ENCODE measurements at places on chromosomes 16 and 17.

- DNase-seq = no peak
These were observed 29.4 kb downstream of the CACNA1H start for GRCh38 chr16:1182316-1182671.

GRCh38 chr17:64063766-64064224 is 43.4 kb upstream of the ICAM2 start:
- no peak for DNase-seq

- DNase-seq = no peak
These were observed 15.4 kb downstream of the SLC25A10 start for GRCh38 chr17:81727324-81728031.

DNA sequence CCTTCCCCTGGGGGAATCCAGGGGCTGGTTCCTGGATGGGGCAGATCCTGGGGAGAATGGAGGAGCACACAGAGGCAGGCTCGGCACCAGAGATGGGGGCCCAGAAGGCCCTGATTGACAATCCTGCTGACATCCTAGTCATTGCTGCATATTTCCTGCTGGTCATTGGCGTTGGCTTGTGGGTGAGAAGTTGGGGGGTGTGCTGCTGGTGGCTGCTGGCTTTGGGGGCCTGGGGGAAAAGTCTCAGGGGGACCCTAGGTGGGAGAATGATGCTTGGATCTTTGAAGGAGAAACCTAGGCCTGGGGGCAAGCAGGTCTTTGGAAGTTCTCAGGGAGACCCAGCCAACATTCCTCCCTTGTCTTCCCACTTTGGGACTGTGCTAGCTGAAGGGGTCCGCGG is at the start of gene SLC5A2:
SLC5A2 (plus strand) TSS at position 43 of the 400 bp plus-strand sequence; CDS start at position 57, 14 bp downstream.
- no peak for DNase-seq

GRCh38 chr17:39938140-39938869 is 10.8 kb downstream of the LRRC3C start:
- DNase-seq = no peak

DNA sequence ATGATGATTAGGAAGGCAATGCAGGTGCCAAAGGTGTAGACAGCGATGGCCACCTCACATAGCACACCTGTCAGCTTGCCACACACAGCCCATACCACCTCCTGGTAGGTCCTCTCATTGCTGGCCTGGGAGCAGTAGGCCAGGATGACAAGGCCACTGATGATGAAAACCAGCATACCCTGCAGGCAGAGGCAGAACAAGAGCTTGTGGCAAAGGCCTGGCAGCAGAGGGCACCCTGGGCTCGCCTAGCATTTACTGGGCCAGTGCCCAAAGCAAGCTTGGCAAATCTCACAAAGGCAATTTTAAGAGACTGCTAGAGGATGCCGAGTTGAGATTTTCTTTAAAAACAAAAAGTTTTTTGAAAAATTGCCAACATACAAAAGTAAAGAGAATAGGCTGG is 5.9 kb downstream of the SLC38A7 start:
- no peak for DNase-seq

DNA sequence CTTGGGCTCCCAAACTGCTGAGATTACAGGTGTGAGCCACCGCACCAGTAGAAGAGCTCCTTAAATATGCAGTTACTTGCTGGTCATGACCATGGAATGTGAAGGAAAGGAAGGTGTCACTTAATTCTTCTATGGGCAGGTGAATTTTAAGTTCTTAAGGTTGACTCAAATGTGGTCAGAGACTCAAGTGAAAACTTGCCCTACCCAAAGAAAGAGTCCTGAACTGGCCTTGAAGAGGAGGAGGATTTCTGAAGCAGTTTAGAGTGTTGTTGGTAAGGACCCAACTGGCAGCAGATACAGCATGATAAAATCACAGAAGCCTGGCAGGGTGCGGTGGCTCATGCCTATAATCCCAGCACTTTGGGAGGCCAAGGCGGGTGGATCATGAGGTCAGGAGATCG is 29.4 kb downstream of the CHD9 start:
- no peak for DNase-seq

- DNase-seq = no peak
These were observed 958 bp downstream of the CBX8 start for GRCh38 chr17:79795795-79796443.

DNA sequence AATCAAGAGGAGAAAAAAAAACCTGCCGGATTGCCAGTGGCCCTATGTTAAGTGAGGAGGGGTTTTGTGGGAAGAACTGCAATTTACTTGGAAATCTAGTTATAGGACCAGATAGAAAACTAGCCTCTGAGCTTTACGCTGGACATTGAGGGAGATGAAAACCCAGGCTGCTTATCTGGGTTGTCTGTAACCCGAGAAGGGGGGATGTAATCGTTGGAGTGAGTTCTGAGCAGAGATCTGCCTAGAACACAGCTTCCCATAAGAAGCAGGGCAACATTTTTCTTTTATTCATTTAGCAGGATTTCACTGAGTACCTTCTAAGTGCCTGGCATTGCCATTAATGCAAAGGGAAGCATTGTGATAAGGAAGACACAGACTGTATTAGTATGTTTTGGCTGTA is 70.6 kb downstream of the KATNIP start:
- DNase-seq = no peak

- no peak for DNase-seq
These were observed 10.7 kb upstream of the USP10 start for GRCh38 chr16:84689111-84689510.

DNA sequence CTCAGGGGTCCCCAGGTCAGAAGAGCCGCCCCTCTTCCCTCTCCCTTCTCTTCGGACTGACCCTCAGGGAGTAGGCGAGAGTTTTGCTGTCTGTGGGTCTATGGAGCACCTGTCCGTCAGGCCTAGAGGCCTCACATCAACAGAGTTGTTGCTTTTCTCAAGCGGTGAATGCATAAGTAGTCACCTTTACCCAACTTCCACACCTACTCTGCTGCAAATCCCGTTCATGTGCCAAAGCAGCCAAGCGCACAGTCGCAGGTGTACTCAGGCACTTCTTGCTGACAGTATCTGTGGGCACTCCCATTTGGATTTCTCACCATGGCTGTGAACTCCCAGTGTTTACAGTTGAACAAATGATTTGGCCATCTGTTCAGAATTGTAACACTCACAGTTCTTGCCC is 4.0 kb upstream of the FA2H start:
- no peak for DNase-seq

DNA sequence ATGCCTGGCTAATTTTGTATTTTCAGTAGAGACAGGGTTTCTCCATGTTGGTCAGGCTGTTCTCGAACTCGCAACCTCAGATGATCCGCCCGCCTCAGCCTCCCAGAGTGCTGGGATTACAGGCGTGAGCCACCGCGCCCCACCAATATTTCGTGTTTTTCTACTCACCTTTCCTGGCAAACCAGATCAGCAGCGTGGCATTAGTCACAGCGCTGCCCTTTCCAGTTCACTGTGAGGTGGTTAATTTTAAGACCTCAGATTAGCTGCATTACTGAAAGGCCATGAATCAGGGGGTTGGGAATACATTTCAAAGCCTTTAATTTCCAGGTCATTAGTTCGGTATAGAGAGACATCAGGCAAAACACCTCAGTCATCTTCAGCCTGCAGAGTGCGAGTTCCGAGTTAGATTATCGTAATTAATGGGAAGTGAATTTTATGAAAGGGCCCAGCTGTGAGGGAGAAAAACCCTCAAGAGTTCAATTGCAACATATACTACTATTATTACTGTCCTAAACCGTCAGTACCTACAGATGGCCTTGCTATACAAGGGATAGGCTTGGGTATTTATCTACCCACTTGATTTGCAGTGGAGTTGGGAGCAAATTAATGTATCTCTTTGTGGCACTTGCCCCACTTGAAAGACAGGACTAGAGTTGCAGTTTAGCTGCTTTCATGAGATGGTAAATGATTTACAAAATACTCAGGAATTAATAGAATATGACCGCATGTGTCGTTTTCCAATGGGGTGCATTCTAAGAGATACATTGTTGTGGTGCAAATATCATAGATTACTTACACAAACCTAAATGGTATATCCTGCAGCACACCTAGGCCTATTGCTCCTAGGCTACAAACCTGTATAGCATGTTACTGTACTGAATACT is 2.1 kb upstream of the USP32 start:
- DNase-seq = no peak

DNA sequence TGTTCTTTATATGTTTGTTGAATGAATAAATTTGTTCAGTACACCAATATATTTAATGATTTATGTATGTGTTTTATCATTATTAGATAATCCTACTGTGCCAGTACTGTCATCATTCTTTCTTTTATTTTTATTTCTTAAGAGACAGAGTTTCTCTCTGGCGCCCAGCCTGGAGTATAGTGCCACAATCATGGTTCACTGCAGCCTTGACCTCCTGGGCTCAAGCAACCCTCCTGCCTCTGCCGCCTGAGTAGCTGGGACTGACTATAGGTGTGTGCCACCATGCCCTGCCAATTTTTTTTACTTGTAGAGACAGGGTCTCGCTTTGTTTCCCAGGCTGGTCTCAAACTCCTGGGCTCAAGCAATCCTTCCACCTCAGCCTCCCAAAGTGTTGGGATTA is 41.8 kb downstream of the PAFAH1B1 start:
- DNase-seq = no peak

DNA sequence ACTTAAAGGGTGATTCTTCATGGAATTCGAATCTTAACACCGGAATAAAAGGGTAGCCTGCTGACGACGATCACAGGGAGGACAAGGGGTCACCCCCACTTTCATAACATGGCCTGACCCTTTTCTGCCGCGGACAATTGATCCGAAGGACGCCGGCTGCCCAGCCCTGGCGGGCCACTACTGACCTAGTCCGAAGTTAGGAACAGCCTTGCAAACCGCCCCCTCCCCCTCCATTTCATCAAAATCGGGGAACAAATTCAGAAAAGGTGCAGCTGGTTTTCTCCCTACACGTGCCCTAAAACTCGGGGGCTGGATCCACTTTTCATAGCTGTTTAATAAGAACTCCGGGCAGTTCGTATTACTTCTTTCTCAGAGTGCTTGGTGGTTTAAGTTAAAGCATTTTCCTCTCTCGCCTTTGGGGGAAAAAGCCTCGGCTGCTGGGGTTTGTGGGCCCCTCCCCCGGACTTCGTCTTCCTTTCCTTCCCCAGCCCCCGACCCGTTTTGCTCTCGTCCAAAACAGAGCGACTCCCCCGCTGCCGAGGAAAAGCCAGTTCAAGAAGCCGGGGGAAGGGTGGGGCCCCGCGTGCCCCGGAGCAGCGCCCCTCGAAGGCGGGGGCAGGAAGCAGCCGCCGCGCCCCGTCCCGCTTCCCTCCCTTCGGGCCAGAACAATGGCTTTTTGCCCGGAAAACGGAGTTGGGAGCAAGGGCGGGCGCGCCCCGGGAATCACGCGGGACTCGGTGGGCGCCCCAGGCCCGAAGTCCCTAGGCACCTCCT is 641 bp upstream of the CBX2 start:
- DNase-seq = no peak

DNA sequence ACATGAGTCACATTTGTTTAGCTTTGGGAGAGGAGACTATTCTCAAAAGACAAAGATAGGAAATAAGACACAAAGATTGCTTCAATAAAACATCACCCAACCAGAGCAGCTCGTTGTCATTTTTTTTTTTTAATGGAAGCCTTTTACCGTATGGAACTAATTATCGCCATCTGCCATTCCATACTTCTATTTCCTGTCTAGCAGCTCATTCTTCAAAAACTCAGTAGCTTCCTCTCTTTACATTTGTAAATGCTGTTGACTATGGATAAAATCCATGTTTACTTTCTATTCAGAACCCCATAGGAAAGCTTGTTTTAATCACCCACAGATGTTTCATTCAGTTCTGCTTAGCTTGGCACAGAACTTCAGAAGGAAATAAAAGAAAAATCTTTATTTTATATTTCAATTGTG is 110.0 kb upstream of the PSMD7 start:
- DNase-seq = no peak

GRCh38 chr17:50790618-50791017 is 23.3 kb upstream of the ANKRD40CL start:
- no peak for DNase-seq

DNA sequence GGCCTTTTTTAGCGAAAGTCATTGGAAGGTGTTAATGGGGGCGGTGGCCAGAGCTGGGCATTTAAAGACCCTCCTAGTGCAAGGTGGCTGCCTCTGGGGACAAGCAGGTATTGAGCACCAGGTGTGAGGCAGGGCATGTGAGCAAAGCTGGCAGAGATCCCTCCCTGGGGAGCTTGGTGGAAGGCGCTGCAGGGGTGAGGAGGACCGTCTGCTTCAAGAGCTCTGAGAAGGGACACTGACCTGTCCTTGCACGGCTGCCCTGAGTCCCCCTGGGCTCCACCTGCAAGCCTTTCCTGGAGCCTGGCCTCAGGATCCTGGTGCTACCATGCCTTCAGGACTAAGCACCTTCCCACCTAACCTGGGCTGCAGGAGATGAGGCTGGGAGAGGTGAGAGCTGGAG is 127.0 kb upstream of the CIBAR2 start:
- DNase-seq = no peak

DNA sequence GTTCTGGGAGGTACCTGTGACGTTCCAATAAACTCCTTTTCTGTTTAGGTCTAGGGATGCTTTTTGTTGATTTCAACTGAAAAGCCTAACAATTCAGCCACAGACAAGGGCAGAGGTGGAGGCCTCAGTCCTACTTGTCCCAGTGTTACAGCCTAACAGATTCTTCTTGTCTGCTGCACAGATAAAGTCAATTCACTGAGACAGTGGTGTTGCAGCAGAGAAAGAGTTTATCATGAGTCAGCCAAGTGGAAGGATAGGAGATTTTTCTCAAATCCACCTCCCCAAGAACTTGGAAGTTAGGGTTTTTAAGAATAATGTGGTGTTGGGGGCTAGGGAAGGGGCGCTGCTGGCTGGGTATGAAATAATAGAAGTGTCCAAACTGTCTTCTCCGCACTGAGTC is 10.8 kb upstream of the TNFSF12 start:
- DNase-seq = no peak

- DNase-seq = no peak
These were observed 14.6 kb upstream of the CIITA start for GRCh38 chr16:10862438-10862837.

DNA sequence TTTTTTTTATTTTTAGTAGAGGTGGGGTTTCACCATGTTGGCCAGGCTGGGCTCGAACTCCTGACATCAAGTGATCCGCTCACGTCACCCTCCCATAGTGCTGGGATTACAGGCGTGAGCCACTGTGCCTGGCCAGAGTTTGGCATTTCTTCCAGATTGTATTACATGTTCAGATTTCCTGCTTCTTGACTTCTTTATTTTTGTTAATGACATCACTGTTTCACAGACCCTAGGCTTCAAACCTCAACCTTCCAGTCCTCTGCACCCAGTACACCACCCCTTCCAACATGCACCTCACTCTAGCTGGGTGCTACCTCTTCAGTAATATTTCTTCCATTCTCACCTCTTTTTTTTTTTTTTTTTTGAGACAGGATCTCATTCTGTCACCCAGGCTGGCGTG is 53.6 kb upstream of the ZFHX3 start:
- DNase-seq = no peak

GRCh38 chr16:67673712-67674580 is 7.3 kb downstream of the C16orf86 start:
- DNase-seq = no peak

Data from NCI-H1048 (cell line).